Stimulated activated CD4-positive, alpha-beta T cell treated with anti-CD3 and anti-CD28 coated beads, Interleukin-15, amount 100 ng/mL, for 1 hour (primary cell): ENCODE measurements at places on chromosomes 3 and 15.

- no peak for DNase-seq
Measured at GRCh38 chr3:111608383-111608782, 13.2 kb upstream of the ZBED2 start.

GRCh38 chr3:45055411-45056143, 29.5 kb downstream of the CLEC3B start:
- no peak for DNase-seq

DNA sequence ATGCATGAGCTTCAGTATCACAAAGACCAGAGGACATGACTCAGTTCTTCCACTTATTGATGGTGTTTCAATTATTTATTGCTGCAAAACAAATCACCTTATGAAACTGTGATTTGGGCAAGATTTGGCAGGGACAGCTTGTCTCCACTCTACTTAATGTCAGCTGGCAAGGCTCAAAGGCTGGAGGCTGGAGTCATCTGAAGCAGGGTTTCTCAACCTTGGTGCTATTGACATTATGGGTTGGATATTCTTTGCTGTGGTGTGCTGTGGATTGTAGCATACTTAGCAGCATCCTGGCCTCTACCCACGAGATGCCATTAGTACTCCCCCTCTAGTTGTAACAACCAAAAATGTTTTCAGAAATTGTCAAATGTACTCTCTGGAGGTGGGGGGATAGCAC, 138.8 kb upstream of the PEX5L start:
- no peak for DNase-seq

- DNase-seq: no peak
Measured at GRCh38 chr3:32120471-32120870, 14.1 kb downstream of the GPD1L start.

- DNase-seq: no peak
Measured at GRCh38 chr15:81387621-81388435, 13.8 kb upstream of the TMC3 start.

DNA sequence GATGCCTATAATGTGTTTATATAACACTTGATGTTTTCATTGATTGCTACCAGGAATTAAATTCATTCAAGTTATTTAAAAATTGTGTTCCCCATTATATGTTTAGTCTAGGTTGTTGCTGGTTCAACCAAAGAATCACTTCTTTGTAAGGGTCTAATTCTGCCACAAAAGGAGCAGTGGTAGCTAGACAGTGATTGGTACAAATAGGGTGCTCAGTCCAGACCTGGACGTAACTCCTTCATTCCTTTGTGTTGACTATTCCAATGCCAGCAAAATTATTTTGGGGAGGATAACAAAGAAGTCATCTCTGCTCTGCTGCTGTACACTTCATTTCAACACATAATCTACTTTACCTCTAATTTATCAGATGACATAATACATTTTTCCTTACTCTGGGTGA, 1.2 kb downstream of the CHMP2B start:
- DNase-seq: no peak

GRCh38 chr3:32186097-32186496, 52.4 kb upstream of the CMTM8 start:
- DNase-seq: no peak

DNA sequence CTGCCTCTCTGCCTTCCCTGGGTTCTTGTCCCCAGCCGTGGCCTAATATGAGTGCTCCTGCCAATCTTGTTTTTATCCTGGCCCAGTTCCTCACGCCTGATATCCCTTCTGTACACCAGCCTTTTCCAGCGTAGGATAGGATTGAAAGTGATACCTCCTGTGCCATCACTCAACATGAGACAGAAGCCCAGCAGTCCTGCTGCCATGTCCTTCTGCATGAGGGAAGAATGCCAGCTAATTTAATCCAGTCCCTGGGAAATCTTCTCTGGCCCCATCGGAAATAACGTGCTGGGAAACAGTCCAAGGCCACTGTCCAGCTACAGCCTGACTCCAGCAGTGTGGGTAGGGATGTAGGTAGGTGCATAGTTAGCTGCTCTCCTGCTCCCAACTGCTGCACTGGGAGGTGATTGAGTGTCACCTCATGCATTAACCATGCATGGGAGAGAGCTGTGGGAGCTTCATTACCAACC, 92.0 kb upstream of the TPM1 start:
- DNase-seq: no peak
